ENCODE measurements at places on chromosomes 2 and 18.

DNA sequence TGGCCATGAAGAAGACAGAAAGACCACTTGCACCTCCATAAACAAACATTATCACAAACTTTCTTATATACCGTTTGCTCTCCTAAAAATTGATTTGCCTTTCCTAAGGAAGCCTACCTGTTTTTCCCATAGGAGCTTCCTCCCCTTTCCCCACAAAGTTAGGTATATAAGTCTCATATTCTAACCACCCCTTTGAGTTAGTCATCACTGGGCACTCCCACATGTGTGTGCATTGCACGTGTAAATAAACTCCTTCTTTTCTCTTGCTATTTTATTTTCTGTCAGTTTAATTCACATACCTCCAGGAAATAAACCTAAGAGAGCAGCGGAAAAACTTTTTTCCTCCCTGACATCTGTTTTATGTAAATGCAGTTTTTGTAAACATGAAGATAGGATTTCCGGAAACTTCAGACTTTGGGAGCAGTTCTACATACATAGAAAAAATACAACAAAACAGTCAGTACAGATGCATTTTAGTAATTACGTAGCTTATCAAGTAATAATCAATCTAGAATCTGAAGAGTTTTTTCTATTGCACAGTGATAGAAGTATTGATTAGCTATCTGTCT is 46.6 kb downstream of the PLCL1 start:
- no peak for DNase-seq

DNA sequence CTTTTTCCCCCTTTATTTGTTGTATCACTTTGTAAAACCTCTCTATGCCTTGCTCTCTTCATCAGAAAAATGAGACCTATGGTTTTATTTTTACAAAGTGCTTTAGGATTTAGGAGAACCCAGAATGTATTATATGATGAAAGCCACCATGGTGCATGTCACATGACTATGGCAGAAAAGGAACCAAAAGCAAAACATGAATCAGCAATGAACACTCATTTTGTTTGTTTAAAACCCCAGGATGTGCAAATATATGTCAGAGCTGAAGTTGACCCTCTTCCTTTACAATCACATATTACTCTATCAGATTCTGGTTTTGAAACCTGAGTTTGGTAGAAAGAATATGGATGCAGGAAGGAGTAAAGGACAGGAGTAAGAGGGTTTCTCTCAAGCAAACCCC is 70.0 kb downstream of the FIGN start:
- no peak for DNase-seq

GRCh38 chr2:134268265-134268664 is 14.4 kb downstream of the MGAT5 start:
- DNase-seq: no peak

- no peak for DNase-seq
These were observed 14.5 kb upstream of the FN1 start for GRCh38 chr2:215450188-215451011.

- DNase-seq: no peak
These were observed 374.3 kb downstream of the SLC4A3 start for GRCh38 chr2:220001751-220002150.

DNA sequence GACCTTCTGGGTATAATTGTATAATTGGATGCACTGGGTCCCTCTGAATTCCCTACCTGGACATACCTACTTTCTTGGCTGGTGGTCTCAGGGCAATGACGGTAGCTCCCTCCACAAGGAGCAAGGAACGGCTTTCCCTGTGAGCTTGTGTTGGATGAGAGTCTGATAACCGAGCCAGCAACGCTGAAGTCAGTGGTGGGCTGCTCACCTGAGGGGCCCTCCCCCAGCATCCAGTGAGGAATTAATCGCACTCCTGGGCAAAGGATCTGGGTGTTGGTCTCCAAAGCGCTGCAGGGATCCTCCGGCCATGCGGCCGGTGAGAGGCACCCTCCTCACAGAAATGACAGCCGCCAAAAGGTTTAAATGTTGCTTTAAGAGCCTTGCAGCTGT is 47.1 kb downstream of the LONRF2 start:
- DNase-seq: no peak

DNA sequence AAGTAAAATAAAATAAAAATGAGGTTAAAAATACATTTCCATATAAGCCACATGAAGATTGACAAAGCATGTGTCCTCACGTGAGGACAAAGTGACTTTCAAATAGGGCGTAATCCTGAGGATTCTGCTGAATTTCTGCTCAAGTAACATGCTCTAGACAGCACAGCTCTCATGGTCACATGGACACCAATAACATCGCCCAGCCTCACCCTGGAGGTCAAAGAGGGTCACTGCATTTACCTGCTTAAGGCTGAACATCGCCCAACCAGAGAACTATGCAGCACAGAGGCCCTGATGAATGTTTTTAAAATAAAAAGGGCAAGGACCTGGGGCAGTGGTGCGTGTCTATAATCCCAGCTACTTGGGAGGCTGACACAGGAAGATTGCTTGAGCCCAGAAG is 30.2 kb downstream of the TGFBRAP1 start:
- no peak for DNase-seq

- no peak for DNase-seq
These were observed 463.2 kb downstream of the CDH2 start for GRCh38 chr18:27713738-27714095.

- DNase-seq: no peak
These were observed 134.1 kb downstream of the COPS8 start for GRCh38 chr2:237219826-237220225.

All from hematopoietic multipotent progenitor cell (in vitro differentiated cells).